Stimulated activated CD4-positive, alpha-beta T cell treated with anti-CD3 and anti-CD28 coated beads, TNF-alpha, amount 100 ng/mL, for 1 hour (primary cell): ENCODE measurements at places on chromosomes 1 and 21.

DNA sequence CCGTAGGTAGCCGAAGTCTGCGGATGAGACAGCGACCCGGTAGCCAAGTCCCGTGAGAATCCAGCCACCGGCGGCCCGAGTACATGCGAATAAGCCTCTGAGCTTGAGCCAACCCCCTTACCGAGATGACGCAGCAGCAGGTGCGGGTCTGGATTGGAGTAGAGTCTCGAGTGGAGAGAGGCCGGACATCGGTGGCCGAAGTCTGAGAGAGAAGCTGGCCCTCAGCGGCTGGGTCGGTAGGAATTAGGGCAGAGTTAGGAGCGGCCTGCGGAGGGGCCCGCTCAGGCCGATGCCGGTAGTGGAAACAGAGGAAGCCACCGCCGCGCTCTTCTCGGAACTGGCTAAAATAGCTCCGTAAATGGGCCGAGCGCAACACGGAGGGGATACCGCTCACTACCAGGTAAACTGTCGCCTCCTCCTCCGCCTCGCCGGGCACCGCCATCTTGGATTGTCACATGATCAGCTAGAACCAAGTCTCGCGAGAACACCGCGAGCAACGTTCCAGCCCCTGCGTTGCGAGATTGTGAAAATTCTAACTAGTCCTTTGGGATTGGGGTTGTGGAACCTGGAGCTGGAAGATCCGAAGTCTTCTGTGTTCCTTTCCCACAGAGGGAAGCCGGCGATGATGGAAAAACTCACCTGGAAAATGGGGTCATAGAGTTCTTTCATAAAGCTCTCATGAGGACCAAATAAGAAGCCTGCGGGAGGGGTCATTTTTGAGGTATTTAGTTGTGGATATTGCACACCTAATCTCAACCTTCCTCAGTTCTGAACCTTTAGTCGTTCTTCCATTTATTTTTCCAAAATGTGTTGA is at the start of gene GPATCH3:
Gene GPATCH3 (minus strand): TSS at position 467 of the 814 bp plus-strand sequence. CDS start 25 bp downstream, at position 442.
- DNase-seq, result peak; percentile 74

GRCh38 chr1:30618335-30618747 is 105.0 kb downstream of the MATN1 start:
- no peak for DNase-seq

GRCh38 chr1:65006806-65007205 is 40.5 kb upstream of the JAK1 start:
- no peak for DNase-seq

DNA sequence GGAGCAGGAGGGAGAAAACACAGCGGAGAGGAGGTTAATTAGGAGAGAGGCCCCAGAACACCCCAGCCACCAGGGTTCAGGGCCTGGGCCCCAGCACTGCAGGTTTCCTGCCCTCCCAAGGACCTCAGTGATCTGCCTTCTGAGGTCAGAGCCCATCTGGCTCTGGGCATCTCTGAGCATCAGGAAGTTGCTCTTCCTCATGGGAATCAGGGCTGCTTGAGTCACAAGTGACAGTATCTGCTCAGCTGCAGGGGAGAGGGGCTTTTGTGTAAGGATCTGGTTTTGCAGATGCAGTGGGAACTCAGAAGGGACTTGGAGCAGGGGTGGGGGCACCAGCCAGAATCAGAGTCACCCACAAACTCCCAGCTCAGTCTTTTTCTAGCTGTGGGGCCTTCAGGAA is 472.1 kb downstream of the PTPRU start:
- no peak for DNase-seq

- DNase-seq, result no peak
These were observed at the start of gene COL16A1 for GRCh38 chr1:31703431-31704270. Gene COL16A1 (minus strand): TSS chr1:31704017. CDS start chr1:31702193, 1,824 bp downstream.

GRCh38 chr1:240608707-240609106 is 3.2 kb downstream of the GREM2 start:
- DNase-seq, result no peak

GRCh38 chr1:215543191-215543606 is 23.9 kb upstream of the KCTD3 start:
- no peak for DNase-seq
